ENCODE measurements at places on chromosomes 11 and 22. TPM values are rescaled to one million over a fixed set of nuclear protein-coding genes. Genes with fewer than 3 reads are reported as not detected.

GRCh38 chr22:23526596-23527316, 53.3 kb downstream of the IGLL1 start:
- DNase-seq: no peak

GRCh38 chr11:131822506-131822905, 452.1 kb downstream of the NTM start:
- no peak for DNase-seq

GRCh38 chr22:45105281-45105702, 58.4 kb upstream of the NUP50 start:
- peak; percentile 72 for DNase-seq

DNA sequence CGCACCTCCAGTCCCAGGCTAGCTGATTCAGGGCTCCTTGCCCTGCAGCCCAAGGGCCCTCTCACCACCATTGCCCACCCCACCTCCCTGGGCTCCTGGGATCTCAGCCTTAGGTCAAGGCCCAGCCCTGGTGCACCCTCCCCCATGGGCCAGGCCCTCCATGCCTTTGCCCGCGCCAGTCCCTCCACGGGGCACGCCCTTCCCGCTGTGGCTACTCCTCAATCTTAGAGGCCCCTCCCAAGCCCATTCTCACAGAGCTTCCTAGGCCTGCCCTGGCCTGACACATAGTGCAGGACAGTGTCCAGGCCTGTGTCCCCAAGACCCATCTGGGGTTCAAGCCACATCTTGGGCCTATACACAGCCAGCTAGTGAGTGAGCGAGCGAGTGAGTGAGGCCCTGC, 6.9 kb downstream of the GP1BB start:
- DNase-seq: no peak

DNA sequence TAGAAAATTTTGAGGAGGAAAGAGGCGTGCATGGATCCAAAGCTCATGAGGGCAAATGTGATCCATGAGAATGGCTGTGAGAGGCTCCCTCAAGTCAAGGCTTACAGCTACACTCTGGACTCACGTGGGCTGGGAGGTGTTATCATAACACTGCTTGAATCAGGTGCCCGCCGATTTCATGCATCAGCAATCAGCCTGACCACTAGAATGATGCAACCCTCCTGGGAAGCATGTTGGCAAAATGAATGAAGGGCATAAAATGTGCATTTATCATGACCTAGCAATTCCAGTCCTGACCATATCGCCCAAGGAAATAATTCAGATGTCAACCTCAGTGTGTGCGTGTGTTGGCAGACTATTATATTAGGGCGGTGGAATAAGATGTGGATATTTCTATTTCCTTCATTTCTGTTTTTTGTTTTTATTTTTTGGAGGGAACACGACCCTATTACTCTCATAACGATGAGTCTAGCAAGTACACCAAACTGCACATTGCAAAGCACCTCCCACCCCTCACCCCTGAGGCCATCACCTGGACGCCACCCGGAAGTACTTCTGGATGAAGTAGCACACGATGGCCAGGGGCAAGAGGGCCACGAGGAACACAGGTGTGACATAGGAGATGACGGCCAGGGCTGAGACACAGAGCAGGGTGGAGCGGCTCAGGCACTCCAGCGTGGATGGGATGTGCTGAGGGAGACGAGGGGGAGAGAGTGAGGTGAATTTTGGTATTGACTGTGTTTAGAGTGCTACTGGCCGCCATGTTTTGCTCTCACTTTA, 15.7 kb upstream of the KCNJ11 start:
- peak; percentile 93 for DNase-seq

GRCh38 chr22:21628386-21629254, 1.2 kb downstream of the YDJC start:
- no peak for DNase-seq

DNA sequence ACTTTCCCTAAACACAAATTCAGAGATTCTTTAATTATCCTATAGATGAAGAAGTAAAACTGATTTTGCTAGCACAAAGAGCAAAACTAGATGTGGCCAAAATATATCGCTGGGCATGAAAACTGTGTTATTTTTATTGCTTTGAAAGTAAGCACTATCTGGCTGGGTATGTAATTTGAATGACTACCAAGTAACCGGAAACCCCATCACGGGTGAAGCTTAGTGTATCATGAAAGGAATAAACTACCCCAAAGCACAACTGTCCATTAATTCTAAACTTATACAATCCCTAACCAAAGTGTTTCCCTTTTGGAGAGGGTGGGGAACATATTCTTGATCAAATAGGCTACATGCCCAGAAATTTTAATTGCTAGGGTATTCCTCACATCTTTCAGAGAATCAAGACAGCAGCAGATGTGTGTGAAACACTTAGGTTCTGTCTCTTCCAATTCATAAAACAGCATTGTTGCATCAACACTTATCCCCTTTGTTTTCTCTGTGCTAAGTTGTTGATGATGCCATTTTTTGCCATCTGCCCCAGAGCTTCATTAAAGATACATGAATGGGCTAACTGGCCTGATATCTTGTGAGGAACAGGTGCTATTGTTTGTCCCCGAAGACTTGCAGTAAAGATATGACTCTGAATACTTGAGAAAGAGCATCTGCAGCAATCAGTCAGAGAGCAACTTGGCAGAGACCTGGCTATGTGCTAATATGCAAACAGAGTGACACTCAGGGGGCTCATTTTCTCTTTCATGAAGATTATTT, 238.2 kb downstream of the SOX6 start:
- no peak for DNase-seq

- no peak for DNase-seq
These were observed 61.4 kb upstream of the FADD start for GRCh38 chr11:70141486-70142220.

DNA sequence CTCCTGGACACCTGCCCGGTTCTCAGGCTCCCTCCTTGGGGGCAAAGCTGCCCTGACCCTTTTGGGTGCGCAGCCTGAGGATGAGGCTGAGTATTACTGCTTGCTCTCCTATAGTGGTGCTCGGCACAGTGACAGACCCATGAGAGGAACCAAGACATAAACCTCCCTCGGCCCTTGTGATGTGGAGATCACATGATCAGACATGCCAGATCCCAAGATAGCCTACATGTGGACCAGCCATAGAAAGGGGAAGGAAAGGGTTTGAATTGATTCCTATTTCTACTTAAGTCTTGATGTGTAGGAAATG, 125.3 kb downstream of the VPREB1 start:
- DNase-seq: no peak

GRCh38 chr11:121281698-121282097, 10.9 kb upstream of the SC5D start:
- DNase-seq: no peak

- no peak for DNase-seq
These were observed 27.2 kb upstream of the KCNQ1OT1 start for GRCh38 chr11:2726964-2727363.

DNA sequence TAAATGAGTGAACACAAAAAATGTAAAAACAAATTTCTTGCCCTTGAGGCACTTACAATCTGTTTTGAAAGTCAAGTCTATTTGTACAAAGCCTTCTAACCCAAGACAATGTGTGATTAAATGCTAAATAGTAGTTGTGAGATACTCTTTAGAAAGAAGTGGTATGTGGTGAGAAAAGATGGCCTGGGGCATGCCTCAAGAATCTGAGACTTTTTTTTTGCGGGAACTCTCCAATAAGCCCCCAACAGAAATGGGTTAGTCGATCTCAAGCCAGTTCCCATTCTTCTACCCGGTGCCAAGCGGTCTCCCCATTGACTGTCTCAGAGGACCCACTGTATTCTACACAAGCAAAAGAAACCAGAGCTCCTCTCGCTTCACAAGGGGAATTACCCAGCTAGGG, 26.9 kb upstream of the TBCEL start:
- DNase-seq: no peak

- peak; percentile 91 for DNase-seq
These were observed at the start of gene BATF2 for GRCh38 chr11:64996710-64997380. Gene BATF2, minus strand, starts transcription at chr11:64996971. Its CDS starts 57 bp downstream, at chr11:64996914.

- DNase-seq: peak; percentile 52
These were observed 123.8 kb upstream of the FGF3 start for GRCh38 chr11:69943066-69943465.

Gene HSPB2
- not detected for total RNA-seq

Gene RNF169
- 16.9 TPM for total RNA-seq

Gene TMEM41B
- total RNA-seq: 84.6 TPM

Gene IGSF9B
- 0.02 TPM for total RNA-seq

Gene OR51B2
- not detected for total RNA-seq

Gene MRPL49
- total RNA-seq: 68.9 TPM

Gene IL10RA
- total RNA-seq: 0.07 TPM

All from M059J (cell line).